Cortex of kidney (tissue), 1 donor: ENCODE measurements at places on chromosomes 2 and 18.

- no peak for DNase-seq
These were observed 93.6 kb upstream of the TWIST2 start for GRCh38 chr2:238754259-238754658.

GRCh38 chr2:109173311-109174171 is 44.5 kb downstream of the SH3RF3 start:
- DNase-seq: no peak

- DNase-seq: no peak
These were observed 266.8 kb upstream of the CXCR4 start for GRCh38 chr2:136384531-136385303.

DNA sequence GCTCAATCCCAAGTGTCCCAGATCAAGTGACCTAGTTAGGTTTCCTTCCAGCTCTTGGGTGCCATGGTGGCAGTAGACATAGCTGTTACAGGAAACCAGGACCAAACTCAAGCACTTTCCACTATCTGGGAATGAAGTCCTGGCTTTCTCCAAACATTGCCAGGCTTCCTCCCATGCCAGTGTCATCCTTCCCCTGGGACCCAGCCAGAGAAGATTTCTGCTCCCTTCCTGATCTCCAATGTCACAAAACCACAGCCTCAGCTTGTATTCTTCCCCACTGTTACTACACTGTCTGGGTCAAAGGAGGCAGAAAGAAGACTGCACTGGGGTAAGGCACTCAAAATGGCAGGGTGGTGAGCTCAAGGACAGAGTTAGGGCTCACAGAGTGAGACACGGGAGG is 347.1 kb downstream of the TNS1 start:
- DNase-seq: no peak

- no peak for DNase-seq
These were observed 23.3 kb downstream of the MFF start for GRCh38 chr2:227348324-227348723.

DNA sequence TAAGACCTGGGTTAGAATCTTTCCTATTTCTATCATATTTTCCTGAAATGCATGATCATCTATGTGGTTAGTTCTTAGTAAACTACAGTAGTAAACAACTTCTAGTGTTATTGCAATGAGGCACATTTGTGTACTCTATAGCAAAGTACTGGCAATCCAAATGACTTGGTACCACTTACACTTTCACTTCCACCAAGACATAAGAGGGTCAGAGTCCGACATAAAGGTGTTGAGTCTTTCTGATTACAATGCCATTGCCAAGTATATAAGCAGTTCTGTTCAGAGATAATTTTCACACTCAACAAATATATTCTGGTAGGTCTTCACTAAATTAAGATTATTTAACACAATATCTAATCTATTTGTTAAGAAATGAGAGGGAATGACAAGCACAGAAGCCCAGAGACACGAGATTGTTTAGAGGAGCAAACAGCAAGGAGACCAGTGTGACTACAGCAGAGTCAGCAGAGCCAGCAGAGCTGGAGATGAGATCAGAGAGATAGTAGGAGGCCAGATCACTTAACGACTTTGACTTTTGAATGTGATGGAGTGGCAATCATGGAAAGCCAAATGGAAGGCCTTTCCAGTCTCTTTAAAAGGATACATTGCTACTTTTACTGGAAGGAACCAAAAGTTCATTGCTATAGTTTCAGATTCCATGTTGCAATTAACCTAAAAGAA is 27.5 kb downstream of the SOS1 start:
- no peak for DNase-seq

- DNase-seq: no peak
These were observed 48.2 kb upstream of the KCNG2 start for GRCh38 chr18:79749251-79750191.

- DNase-seq: no peak
These were observed 30.1 kb downstream of the SPRED2 start for GRCh38 chr2:65402323-65402722.

- DNase-seq: no peak
These were observed 48.1 kb downstream of the EVA1A start for GRCh38 chr2:75512455-75513212.

- DNase-seq: no peak
These were observed 77.9 kb upstream of the ZNF804A start for GRCh38 chr2:184520441-184520840.

DNA sequence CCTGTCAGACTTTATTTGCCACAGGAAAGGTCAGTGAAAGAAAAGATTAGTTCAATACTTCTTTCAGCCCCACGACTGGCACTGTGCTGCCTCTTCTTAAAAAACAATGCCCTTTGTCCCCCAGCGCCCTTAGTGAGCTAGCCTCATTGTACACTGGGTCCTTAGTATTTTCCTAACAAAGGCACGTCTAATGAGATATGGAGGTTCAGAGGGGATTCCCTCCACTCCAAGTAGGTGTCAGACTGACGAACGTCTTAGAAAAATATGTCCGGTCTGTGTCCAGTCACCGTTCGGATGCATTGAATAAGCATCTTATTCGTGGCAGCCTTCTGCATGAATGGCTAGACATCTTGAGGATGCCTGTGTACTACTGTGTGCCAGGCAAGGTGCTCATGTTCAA is 1.1 kb downstream of the FECH start:
- no peak for DNase-seq

GRCh38 chr18:27713738-27714095 is 463.2 kb downstream of the CDH2 start:
- DNase-seq: no peak

GRCh38 chr2:101930019-101930418 is 61.7 kb upstream of the IL1R2 start:
- no peak for DNase-seq

DNA sequence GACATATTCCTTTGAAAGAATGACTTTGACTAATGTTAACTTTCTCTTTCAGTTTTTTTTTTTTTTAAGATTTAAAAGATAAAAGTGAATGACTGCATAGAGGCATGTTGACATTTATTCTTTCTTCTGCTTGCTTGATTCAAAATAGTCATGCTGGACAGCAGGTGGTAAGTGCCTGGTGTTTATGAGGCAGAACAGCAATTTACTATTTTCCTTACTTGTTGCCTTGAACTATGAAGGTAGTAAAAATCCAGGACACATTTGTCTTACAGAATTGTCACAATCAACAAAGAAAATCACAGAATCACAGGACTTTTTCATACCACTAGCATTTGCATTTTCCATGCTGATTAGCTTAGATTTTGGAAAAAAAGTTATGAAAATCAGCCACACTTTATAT is 388.3 kb downstream of the CTNNA2 start:
- no peak for DNase-seq

GRCh38 chr2:105582952-105583660 is 161.6 kb upstream of the NCK2 start:
- no peak for DNase-seq

GRCh38 chr2:158997037-158997790 is 28.8 kb downstream of the TANC1 start:
- no peak for DNase-seq

- DNase-seq: no peak
These were observed 107.2 kb downstream of the GALNT1 start for GRCh38 chr18:35688757-35689156.

- no peak for DNase-seq
These were observed 185.5 kb downstream of the CCDC85A start for GRCh38 chr2:56369316-56369715.

DNA sequence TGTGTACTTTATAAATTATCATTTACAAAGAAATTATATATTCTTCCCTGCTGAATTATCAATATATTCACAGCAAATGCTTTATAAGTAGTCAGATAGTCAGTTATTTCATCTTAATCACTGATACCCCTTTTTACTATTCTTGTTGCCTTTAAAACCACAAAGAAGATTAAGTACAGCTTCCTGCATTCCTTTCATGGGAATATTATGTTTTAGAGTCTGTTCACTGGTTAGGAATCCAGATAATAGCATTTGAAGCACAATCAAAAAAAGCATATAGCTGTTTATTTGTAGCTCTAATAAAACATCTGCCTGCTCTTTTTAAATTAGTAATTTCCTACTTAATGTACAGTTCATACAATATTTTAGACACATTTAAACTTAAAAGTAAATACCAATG is 508.9 kb downstream of the FBXO15 start:
- DNase-seq: no peak

DNA sequence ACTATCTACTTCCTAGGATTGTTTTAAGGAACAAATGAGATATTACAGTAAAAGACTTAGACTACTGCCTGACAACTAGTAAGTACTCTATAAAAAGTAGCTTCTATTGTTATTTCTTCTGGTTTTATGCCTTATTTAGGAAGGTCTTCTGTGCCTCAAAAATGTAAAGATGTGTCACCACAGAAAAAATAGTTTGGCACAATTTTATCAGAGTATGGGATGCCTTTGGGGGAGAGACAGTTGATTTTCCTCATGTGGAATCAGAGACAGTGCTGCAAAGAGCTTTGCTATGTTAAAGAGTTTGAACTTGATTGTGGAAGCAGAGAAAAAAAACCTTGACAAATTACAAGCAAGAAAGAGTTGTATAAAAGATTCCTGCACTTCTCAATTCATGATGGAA is 98.4 kb downstream of the EHBP1 start:
- no peak for DNase-seq

DNA sequence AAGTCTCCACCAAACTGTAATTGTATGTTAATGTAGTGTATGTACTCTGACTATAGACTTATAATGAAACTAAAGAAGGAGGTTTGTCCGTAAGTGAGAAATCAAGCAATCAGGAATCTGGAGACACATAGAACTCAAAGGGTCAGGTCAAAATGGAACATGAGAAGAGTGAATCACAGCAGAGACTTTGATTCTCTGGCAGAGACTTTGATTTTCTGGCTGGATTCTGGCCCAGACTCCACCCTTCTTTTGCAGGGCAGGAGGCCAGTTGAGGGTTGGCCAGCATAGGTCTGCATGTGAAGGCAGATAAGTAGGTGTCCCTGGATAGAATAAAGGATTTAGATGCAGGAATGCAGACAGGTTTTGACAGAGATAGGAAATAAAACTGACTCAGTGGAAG is 11.0 kb upstream of the NCKAP5 start:
- no peak for DNase-seq

- no peak for DNase-seq
These were observed 1.0 kb upstream of the ZNF532 start for GRCh38 chr18:58863539-58864145.

DNA sequence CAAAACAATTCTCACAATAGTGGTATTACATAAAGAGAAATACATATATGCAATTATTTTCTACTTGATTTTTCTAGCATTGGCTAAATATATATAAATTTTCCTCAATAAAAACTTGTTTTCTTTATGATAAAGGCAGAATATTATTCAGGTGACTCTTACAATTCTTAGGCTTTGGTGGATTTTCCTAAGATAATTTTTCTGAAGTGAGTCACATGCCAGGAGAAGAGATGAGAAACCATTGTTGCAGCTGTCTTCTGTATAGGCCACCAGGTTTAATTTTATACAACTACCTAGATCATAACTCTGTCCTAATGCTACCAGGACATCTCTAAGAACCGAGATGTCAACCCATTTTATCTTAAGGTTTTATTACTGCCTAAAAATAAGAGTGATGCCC is 552.4 kb upstream of the CDH2 start:
- no peak for DNase-seq

- DNase-seq: no peak
These were observed 70.0 kb downstream of the PTRHD1 start for GRCh38 chr2:24723191-24723590.

- DNase-seq: no peak
These were observed 11.0 kb downstream of the ANKRD12 start for GRCh38 chr18:9147440-9148202.

GRCh38 chr2:3130889-3131635 is 246.6 kb downstream of the EIPR1 start:
- no peak for DNase-seq

DNA sequence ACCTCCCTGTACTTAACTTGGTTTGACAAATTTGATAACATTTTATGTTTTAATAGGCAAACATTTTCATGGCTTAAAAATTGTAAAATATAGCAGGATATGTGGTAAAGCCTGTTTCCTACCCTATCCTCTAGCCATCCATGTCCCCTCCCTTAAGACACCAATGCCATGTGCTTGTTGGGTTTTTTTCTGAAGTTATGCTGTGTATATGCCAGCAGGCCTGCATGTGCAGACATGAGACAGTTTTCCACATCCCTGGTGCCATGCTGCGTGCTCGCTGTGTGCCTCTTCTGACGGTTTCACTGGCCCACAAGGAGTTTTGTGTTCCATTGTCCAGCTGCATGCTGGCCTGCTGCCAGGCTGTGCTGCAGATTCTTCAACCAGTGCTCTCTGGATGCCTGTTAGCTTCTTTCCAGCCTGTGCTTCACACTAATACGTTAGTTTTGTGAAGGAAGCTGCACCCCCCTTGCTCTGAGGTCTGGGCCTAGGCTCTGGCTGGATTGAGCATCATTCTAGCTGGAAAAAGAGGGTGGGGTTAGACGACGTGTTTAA is 16.9 kb downstream of the INPP4A start:
- no peak for DNase-seq

DNA sequence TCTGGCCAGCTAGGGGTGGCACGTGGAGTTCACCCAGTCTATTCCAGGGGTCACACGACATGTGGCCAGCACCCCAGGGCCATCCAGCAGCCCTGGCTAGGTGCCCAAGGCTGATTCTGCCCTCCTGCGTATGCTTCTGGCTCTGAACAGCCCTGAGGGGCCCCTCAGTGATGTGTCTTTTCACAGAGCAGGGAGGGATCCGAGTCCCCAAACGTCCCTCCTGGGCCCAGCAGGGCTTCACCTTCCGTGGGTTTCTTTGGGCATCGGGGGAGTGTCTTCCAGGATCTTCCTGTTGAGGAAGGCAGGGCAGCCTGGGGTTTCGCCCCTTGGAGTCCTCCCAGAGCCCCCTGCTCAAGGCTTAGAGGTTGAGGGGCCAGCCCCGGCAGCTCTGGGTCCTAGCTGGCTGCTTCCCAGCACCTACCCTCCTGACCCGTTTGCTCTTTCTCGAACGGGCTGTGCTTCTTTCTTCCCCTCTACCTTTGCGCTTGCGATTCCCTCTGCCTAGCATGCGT is 165.9 kb downstream of the DYSF start:
- no peak for DNase-seq

- no peak for DNase-seq
These were observed 8.7 kb upstream of the METAP1D start for GRCh38 chr2:171991027-171991426.

DNA sequence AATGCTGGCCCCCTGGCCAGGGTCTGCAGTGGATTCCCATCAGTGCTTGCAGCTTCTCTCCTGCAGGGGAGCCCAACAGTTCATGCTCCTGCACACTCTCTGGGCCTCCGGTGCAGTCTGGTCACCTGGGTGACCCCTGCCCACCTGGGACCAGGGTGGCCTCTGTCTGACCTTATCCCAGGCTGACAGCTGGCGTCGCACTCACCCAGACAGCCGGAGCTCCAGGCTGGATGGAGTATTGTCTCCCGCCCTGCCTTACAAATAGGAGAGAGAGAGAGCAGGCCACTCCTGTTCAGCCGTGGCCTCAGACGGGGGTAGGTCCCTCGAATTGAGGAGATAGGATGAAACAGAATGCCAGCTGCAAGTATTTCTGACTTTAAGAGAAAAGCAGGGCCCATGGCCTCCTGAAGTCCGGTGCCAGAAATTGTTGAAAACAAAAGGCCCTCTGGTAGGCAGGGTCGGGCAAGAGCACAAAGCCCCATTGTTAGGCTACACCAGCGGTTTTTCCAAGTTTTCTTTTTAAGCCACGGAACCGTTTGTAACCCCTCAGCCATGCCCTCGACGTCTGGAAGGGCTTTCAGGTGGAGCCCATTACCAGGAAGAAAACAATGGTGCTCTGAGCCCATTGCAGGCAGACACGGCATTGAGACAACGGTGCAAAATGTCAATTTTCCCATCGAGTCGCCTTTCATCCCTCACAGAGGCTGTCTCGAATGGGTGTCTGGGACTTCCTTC is 258.4 kb downstream of the BCL11A start:
- DNase-seq: no peak

GRCh38 chr18:79682481-79682880 is 2.9 kb downstream of the CTDP1 start:
- DNase-seq: no peak

GRCh38 chr2:237943395-237944094 is 23.3 kb upstream of the UBE2F start:
- no peak for DNase-seq
